ENCODE measurements at places on chromosomes 6 and 20. TPM values are rescaled to one million over a fixed set of nuclear protein-coding genes. Genes with fewer than 3 reads are reported as not detected.

DNA sequence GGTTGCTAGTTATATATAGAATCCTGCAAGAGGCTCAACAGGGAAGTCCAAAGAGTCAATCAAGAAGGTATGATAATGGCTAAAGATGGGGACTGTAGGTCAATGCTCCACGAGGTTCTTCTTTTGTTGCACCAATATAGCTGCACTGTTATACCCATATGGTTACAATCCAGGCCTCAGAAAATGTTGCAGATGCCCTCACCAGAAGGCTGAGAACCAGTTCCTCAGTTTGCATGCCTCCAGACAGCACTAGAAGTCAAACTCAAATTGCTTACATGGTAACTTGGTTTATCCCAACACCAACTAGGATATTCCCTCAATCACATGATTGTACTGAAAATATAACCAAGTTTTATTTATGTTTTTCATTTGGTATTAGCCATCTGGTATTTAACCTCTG lies 12.1 kb downstream of the EEF1A1 start:
- no peak overlapping the region for H3K4me3 ChIP-seq
- H3K27ac ChIP-seq, result no peak overlapping the region
- no peaks in the 10 kb centered on the region for H3K27me3 ChIP-seq

TAF8 gene
- 26.7 TPM for total RNA-seq

- no peak overlapping the region for H3K4me3 ChIP-seq
- H3K27ac ChIP-seq, result no peak overlapping the region
- H3K4me1 ChIP-seq, result no peaks in the 10 kb centered on the region
- DNase-seq, result no peak
Observed at GRCh38 chr6:79672631-79673111, 41.5 kb downstream of the SH3BGRL2 start.

GRCh38 chr6:49913636-49914375 lies 47.5 kb upstream of the CRISP1 start:
- no peaks in the 10 kb centered on the region for H3K27me3 ChIP-seq
- H3K27ac ChIP-seq, result no peak overlapping the region
- no peaks in the 10 kb centered on the region for H3K4me1 ChIP-seq
- H3K4me3 ChIP-seq, result no peak overlapping the region
- no peaks in the 10 kb centered on the region for H3K36me3 ChIP-seq
- no peak for DNase-seq

GRCh38 chr6:122182061-122182460 lies 217.4 kb upstream of the HSF2 start:
- H3K4me1 ChIP-seq, result no peaks in the 10 kb centered on the region
- no peak for DNase-seq
- H3K27ac ChIP-seq, result no peak overlapping the region

DNA sequence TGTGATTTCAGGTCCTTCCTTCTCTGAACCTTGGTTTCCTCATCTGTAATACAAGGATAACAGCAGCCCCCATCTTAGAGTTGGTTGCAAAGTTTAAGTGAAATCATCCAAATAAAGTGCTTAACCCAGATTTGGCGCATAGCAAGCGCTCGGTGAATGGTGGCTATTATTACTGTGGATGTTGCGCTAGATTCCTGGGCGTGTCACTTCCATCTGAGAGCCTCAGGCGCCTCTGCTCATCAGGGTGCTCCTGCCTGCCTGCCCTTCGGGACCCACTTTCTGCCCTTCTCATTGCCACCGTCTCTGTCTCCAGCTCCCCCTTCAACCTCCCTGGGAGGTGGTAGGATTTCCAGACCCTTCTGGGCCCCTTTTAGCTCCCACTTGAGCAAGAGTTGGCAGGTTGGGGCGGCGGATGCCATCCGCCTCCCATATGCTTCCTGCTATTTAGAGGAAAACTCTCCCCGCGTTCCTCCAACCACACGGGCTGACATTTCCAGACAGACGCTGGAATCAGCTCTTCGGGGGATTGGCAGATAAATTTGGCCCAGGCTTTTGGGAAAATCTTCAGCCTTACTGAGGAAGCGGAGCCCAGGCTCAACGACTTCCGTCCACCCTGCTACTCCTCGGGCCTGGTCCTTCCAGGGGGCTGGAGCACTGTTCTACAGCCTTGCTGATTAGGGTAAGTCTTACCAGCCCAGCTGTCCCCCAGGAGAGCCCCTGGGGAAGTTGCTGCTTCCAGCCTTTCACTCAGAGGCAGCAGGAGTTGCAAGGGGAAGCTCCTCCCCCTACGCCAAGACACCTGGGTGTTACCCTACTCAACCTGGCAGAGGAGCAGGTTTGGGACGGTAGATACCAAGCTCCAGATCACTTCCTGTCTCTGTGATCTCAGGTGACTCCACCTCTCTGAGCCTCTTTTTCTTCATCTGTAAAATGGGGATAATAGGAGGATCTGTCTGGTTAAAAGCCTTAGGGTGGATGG lies 71.5 kb downstream of the DLGAP4 start:
- no peak overlapping the region for H3K4me3 ChIP-seq
- no peak overlapping the region for H3K27ac ChIP-seq
- no peaks in the 10 kb centered on the region for H3K27me3 ChIP-seq
- no peaks in the 10 kb centered on the region for H3K36me3 ChIP-seq
- no peak for DNase-seq

DNA sequence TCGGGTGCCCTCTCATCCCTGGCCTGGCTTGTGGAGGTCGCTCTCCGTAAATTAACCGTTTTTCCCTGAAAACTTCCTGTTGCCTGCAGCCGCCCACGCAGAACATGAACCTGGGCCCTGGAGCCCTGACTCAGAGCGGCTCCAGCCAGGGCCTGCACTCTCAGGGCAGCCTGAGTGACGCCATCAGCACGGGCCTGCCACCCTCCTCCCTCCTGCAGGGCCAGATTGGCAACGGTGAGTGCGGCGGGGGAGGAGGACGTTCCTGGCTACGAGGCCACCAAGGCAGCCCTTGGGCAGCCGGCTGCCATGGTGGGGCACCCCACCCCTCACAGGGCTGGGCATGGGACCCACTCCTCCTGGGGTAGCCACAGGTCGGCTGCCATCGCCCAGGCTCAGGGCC lies 17.8 kb downstream of the SS18L1 start:
- no peaks in the 10 kb centered on the region for H3K27me3 ChIP-seq
- no peak overlapping the region for H3K4me3 ChIP-seq
- no peaks in the 10 kb centered on the region for H3K4me1 ChIP-seq
- no peak overlapping the region for H3K27ac ChIP-seq
- no peak for DNase-seq
- peaks cover 28% of the 10 kb centered on the region for H3K36me3 ChIP-seq

BCAS1 gene
- total RNA-seq, result not detected

- no peak for DNase-seq
- H3K36me3 ChIP-seq, result no peaks in the 10 kb centered on the region
- no peaks in the 10 kb centered on the region for H3K27me3 ChIP-seq
Observed at GRCh38 chr20:39941245-39941644, 747.8 kb downstream of the MAFB start.

DOK5 gene
- 1.6 TPM for total RNA-seq

- no peaks in the 10 kb centered on the region for H3K27me3 ChIP-seq
- H3K4me3 ChIP-seq, result no peak overlapping the region
- no peak overlapping the region for H3K27ac ChIP-seq
- no peak for DNase-seq
- no peaks in the 10 kb centered on the region for H3K4me1 ChIP-seq
Observed at GRCh38 chr20:40718982-40719729, 30.1 kb upstream of the MAFB start.

TRIM15 gene
- total RNA-seq, result not detected

- no peak overlapping the region for H3K4me3 ChIP-seq
- H3K27me3 ChIP-seq, result no peaks in the 10 kb centered on the region
- H3K4me1 ChIP-seq, result no peaks in the 10 kb centered on the region
- no peaks in the 10 kb centered on the region for H3K36me3 ChIP-seq
- no peak overlapping the region for H3K27ac ChIP-seq
Observed at GRCh38 chr6:41170547-41171160, 7.7 kb upstream of the TREM2 start.

KCNK5 gene
- 7.5 TPM for total RNA-seq

DNA sequence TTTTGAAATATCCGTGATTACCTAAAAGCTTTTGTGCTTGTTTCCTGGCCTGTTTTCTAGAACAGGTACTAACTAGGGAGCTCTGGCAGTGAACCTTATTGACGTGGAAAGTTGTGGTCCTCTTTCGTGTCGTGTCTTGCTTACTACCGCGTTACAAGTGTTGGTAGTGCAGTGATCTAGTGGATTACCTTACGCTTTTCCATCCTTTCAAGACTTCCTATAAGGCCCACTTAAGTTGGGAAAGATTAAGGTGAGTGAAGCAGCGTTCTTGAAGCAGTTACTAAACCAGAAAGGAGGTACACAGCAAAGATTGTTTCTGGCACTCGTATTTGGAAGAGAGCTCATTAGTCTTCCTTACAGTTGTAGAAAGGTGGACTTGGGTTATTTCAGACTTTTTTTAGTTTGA lies 1.9 kb downstream of the PNRC1 start:
- H3K27me3 ChIP-seq, result no peaks in the 10 kb centered on the region
- no peak for DNase-seq
- H3K4me1 ChIP-seq, result peaks cover 48% of the 10 kb centered on the region

- no peaks in the 10 kb centered on the region for H3K4me1 ChIP-seq
- H3K36me3 ChIP-seq, result no peaks in the 10 kb centered on the region
- H3K4me3 ChIP-seq, result no peak overlapping the region
- no peak for DNase-seq
- H3K27me3 ChIP-seq, result no peaks in the 10 kb centered on the region
Observed at GRCh38 chr6:151663559-151663958, 143.9 kb upstream of the ESR1 start.

GRCh38 chr20:38210741-38211140 lies 45.7 kb upstream of the TGM2 start:
- DNase-seq, result peak; percentile 48
- no peaks in the 10 kb centered on the region for H3K36me3 ChIP-seq
- no peaks in the 10 kb centered on the region for H3K4me1 ChIP-seq
- no peak overlapping the region for H3K27ac ChIP-seq
- H3K27me3 ChIP-seq, result no peaks in the 10 kb centered on the region

PKHD1 gene
- under 0.01 TPM for total RNA-seq

NEU1 gene
- 33.7 TPM for total RNA-seq

- peak overlapping the region; percentile 3 for H3K27ac ChIP-seq
- H3K27me3 ChIP-seq, result peaks cover 15% of the 10 kb centered on the region
- peaks cover 25% of the 10 kb centered on the region for H3K4me1 ChIP-seq
- H3K36me3 ChIP-seq, result no peaks in the 10 kb centered on the region
- no peak for DNase-seq
Observed at GRCh38 chr20:36098364-36098763, 56.2 kb upstream of the EPB41L1 start.

SLC13A3 gene
- 1.1 TPM for total RNA-seq

POPDC3 gene
- 0.41 TPM for total RNA-seq

- no peak overlapping the region for H3K4me3 ChIP-seq
- no peak for DNase-seq
- no peaks in the 10 kb centered on the region for H3K4me1 ChIP-seq
- no peaks in the 10 kb centered on the region for H3K27me3 ChIP-seq
Observed at GRCh38 chr6:87799651-87800050, 97.6 kb upstream of the AKIRIN2 start.

DNA sequence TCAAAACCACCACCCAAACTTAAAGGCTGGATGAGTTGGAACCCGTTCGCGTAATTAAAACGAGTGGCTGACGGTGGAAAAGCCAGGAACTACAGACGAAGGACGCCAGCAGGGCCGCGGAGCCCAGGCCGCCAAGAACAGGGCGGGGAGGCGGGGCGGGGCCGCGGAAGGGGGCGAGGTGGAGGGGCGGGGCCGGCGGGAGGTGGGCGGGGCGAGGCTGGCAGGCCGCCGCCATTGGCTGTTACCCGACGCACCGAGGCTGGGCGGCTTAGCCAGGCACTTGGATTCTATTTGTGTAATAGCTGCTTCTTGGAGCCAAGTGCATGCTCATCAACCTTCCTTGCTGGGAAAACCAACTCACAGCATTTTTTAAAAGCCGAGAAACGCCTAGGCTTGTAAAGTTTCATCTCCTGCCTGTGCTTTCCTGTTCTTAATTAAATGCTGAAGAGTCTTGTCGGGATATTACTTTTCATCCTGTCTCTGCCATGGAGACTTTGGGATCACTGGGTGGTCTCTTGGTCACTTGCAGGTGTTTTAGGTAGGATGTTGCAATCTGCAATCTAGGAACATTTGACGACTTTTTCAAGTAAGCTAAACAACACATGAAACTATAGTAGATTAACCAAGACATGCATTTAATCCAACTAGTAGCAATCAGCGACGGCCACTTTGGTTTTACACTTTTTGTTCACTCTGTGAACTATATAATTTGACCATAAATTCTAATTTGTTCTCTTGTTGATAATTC lies 245.0 kb downstream of the ARID1B start:
- DNase-seq, result peak; percentile 96
- peak overlapping the region; percentile 70 for H3K4me3 ChIP-seq
- no peaks in the 10 kb centered on the region for H3K27me3 ChIP-seq
- peaks cover 50% of the 10 kb centered on the region for H3K4me1 ChIP-seq
- no peaks in the 10 kb centered on the region for H3K36me3 ChIP-seq

DNA sequence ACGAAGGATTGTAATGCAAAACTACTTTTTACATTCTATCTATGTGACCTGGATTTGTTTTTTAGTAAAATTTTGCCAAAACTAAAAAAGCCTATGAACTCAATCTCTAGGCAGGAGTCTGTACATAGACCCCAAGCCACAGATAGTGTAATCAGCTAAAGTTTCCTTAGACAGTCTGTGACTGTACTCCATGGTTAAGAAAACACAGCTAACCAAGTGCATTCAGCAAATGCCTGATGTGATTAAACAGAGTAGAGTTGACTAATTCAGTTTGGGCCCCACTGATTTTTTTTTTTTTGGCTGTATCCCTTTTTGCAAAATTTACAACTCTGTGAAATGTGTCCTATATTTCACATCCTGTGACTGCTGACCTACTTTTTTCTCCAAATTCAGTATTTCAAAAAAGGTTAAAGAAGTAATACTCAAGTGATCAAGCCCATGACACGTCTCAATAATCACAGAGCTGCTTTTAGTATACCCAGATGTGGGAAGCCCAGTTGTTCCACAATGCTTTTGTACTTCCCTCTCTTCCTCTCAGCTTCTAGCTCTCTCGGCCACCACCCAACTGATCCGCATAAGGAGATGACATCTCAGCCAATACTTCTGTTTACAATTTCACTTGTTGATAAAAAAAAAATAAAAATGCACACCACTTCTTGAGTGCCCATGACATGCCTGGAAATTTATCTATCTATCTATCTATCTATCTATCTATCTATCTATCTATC lies 108.8 kb upstream of the TBX18 start:
- H3K4me1 ChIP-seq, result no peaks in the 10 kb centered on the region
- DNase-seq, result no peak
- no peaks in the 10 kb centered on the region for H3K27me3 ChIP-seq
- no peaks in the 10 kb centered on the region for H3K36me3 ChIP-seq
